CD4-positive, alpha-beta T cell treated with Interferon alpha-2 for 1 hour (primary cell): ENCODE measurements at places on chromosomes 12 and 14.

- DNase-seq: no peak
These were observed 100.2 kb downstream of the EPS8 start for GRCh38 chr12:15688838-15689625.

GRCh38 chr14:92652413-92653151 lies 95.8 kb downstream of the LGMN start:
- DNase-seq: no peak

DNA sequence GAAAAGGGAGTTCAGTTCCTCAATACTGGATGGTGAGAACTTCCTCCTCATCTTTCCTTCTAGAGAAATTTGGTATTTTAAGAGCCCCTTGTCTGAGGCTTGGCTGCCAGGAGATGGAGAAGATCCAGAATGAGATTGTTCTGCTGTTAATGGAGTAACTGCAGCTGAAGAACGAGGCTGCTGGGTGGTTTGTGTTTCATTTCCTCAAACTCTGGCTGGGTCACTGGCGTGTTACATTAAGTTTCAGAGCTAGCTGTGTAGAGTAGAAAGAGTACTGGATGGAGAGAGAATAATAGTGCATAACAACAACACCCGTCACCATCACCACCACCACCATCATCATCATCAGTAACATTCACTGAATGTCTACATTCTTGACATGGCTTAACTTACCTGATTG lies 325.0 kb upstream of the TBX3 start:
- DNase-seq: no peak

GRCh38 chr12:48001505-48002413 lies 2.5 kb downstream of the COL2A1 start:
- DNase-seq: no peak

GRCh38 chr14:29913566-29913965 lies 14.1 kb downstream of the PRKD1 start:
- DNase-seq: no peak
